Myometrial cell (primary cell): ENCODE measurements at places on chromosomes 6 and 20. TPM values are rescaled to one million over a fixed set of nuclear protein-coding genes. Genes with fewer than 3 reads are reported as not detected.

PGC gene
- not detected in 2 replicates for total RNA-seq

CALHM6 gene
- total RNA-seq: not detected in 2 replicates

ZNF831 gene
- total RNA-seq: not detected in 2 replicates

MLN gene
- total RNA-seq: not detected in 2 replicates

VPS16 gene
- 55.3 and 61.7 TPM in 2 replicates for total RNA-seq

MEP1A gene
- not detected in 2 replicates for total RNA-seq

POLR1H gene
- 33.0 and 40.4 TPM in 2 replicates for total RNA-seq

PPIL6 gene
- total RNA-seq: 0.29 and 1.1 TPM in 2 replicates

SIRPB2 gene
- total RNA-seq: not detected in 2 replicates

HLA-DRB5 gene
- not detected in 2 replicates for total RNA-seq

GDAP1L1 gene
- not detected in 2 replicates for total RNA-seq

TFAP2A gene
- not detected in 2 replicates for total RNA-seq

MUCL3 gene
- not detected in 2 replicates for total RNA-seq

EYA4 gene
- total RNA-seq: 2.9 and 5.7 TPM in 2 replicates

SIGLEC1 gene
- total RNA-seq: not detected in 2 replicates

GNAS gene
- total RNA-seq: 621 and 623 TPM in 2 replicates

OR12D3 gene
- not detected in 2 replicates for total RNA-seq

SLC17A2 gene
- not detected in 2 replicates for total RNA-seq
